Pancreas (tissue), 10 donors: ENCODE measurements at places on chromosomes 16 and 17.

DNA sequence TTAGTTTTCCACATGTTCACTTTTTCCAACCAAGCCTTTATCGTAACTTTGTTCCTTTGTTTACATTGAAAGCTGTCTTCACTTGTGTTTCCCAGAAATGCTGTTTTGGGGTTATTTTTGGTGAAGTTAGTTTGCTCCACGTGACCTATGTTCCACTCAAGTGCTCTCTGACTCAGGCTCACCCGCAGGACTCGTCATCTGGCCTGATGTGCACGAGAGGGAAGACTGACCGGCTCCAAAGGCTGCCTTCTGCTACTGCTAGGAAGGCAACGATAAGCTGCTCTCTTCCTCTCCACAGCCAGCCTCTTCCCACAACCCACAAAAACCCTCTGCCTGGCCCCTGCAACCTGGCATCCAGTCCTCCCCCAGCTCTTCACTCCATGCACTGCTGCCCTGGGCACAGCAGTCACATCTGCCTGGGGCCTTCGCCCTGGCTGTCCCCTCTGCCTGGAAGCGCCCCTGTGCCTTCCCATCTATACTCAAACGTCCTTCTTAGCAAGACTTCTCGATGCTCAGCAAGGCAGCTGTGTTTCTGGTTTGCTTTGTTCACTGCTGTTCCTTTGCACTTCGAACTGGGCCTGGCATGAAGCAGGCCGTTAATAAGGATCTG, 28.0 kb downstream of the ZCCHC14 start:
- peak; percentile 47 for DNase-seq

DNA sequence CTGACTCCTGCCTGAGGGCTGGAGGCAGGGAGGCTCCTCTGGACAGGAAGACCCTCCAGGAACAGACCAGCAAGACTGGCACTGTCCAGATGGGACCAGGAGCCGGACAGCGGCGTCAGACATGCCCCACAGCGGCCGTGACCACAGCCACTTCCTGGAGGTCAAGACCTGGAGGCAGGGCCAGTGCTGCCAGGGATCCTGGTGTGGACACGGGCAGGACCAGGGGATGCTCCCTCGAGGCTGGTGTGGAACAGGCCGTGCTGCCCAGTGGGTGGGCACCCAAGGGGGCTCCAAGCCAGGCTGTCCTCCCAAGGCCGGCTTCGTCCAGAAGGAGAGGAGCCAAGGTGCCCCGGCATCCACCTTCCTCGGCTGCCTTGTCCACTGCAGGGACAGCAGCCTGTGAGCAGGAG, 4.5 kb upstream of the CCDC57 start:
- peak; percentile 54 for DNase-seq

DNA sequence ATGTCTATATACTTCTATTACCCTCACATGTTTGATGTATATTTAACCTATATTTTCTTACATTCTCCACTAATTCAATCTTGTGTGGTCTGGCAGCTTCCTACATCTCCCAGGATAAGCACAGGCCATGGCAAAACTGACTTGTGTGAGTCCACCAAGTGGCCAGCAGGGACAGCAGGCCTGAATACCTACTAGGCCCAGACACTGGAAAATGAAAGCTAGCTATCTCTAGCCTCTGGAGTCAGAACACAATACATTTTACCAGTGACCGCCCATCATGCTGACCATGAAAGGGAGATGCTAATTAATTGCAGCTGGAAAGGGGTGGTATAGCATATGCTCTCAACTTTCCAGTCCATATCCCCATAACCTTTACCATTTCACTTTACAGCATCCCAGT, 132.3 kb downstream of the PCTP start:
- DNase-seq, result no peak

GRCh38 chr17:34168989-34169388, 86.1 kb upstream of the CCL2 start:
- no peak for DNase-seq

DNA sequence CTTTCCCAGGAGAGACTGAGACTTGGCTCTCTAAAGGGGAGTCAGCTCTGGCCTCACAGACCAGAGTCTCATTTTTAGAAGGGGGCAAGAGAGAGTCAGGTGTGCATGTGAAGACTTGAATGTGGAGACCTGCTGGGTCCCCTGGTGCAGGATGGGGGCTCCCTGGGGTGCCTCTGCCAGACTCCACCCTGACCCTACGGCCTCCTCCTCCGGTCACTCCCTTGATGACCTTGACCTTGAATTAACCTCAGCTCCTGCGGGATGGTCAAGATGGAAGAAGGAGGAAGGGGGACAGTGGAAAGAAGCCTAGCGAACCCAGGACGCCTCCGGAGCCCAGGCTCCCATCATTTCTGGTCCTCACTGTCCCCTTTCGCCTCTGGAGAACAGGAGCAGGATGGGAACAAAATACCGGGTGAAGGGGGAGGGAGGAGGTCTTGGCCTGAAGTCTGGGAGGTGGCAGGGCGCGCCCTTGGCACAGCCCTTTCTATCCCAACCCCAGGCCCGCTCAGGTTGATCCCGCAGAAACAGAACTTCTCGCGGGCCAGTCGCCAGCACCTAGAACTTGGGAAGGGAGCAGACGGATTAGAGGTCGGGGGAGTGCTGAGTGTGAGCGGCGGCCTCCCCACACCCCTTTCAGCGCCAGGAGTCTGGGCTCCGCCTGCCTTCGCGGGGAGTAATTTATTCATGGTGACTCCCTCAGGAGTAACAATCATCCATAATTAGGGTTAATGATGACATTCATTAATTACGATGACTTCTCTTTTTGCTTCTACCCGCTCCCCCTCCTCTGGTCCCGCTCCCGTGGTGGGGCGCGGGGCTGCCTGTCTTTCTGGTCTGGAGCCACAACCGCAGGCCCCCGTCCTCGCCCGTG, 1.6 kb downstream of the STAC2 start:
- no peak for DNase-seq

DNA sequence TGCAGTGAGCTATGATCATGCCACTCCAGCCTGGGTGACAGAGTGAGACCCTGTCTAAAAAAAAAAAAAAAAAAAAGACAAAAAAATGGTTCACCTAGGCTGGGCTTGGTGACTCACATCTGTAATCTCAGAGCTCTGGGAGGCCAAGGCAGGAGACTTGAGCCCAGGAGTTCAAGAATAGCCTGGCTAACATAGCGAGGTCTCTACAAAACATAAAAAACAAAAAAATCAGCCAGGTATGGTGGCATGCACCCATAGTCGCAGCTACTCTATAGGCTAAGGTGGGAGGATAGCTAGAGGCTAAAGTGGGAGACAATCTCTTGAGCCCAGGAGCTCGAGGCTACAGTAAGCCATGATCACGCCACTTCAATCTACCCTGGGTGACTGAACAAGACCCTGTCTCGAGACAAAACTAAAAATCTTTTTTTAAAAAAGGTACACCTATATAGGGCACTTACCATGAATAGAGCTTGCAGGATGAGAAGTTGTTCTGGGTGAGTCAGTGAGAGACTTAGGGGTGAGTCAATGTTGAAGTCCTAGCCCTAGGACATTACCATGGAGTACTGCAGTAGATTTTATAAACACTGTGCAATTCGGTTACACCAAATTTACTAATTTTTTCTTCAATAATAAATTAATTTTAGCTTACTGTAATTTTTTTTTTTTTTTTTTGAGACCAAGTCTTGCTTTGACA, 19.0 kb downstream of the USP32 start:
- no peak for DNase-seq

DNA sequence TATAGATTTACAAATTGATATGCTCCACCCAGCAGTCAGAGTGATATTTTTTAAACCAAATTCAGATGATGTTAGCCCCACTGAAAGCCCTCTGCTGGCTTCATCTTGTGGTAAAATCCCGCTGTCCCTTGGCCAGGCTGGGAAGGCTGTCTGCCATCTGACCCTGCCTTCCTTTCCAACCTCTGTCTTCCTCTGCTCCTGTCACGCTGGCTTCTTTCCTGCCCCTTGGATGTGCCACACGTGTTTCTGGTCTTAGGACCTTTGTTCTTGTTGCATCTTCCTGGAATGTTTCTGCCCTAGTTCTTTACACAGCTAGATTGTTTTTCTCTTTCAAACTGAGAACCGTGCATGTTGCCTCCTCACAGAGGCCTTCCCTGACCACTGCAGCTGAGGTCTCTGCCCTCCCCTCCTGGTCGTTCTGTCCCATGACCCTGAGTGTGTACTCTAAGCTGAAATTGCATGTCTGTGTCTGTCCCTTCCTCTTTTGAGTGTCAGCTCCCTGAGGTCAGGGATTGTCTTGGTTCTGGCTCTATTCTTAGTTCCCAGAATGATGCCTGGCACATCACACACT, 11.4 kb downstream of the NT5M start:
- no peak for DNase-seq

GRCh38 chr17:79952265-79952877, 83.3 kb downstream of the TBC1D16 start:
- peak; percentile 60 for DNase-seq

GRCh38 chr17:42681976-42682721, at the start of gene CNTNAP1:
Gene CNTNAP1, plus strand, starts transcription at chr17:42682531. Its CDS starts 299 bp downstream, at chr17:42682830.
- no peak for DNase-seq

- peak; percentile 92 for DNase-seq
These were observed 5.9 kb downstream of the CTF1 start for GRCh38 chr16:30902029-30902972.

DNA sequence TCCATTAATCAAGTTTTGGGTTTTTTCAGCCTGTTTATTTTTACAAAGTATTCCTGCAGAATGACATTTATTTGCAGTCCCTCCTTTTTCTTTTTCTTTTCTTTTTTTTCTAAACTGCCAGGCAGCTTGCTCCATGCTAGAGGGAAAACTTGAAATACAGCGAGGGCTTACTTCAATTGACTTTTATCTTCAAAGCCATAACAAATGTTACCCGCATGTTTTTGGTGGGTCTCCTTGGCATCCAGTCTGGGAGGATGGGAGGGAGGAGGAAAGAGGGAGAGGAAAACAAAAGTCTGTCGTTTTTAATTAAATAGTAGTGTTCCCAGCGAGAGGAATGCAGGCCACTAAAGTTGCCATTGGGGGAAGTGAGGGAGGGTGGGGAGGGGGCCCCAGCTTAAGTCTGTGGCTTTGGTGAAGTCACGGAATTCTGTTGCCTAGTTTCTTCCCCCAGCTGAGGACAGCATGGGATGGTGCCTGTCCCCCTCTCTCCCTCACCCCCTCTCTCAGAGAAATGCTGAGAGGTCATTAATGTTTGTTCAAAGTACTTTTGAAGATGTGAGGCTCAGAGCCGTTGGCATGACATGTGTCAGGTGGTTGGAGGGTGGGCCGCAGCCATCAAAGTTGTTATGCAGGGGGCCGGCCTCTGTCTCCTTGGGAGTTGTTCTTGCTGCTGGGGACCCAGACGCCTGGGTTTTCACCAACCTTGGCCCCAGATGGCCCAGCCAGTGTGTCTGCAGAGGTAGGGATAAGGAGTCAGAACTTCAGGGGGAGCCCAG, 2.9 kb downstream of the NKD1 start:
- no peak for DNase-seq

DNA sequence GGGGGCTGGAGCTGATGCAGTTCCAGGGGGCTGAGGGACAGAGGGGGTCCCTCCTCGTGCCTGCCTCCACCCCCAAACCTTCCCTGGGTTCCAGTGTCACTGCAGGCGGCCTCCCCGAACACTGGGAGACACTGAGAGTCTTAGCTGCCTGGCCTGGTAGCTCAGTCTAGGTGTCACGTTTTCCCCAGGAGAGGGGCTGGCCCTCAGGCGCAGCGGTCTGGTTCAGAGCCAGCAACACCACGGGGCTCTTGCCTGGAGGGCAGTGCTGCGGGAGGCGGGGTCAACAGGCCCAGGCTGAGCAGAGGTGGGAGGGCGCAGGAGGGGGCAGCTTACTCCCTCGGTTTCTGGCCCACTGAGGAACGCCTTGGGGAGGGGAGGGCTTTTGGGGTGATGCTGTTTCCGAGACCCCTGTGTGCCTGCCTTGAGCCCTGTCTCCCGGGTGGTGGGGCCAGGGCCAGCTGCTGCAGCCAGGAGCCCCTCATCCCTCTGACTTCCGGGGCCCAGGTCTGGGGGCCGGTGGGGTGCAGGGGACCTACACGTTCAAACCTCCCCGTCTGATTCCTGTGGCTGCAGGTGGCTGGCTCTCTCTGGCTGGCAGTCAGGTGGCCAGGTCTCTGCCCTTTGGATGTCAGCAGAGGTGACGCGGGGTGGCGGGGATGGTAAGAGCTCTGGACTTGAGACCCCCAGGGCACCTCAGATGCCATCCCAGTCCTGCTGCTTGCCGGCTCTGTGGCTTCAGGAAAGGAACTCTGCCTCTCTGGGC, 89.3 kb upstream of the GSE1 start:
- DNase-seq, result no peak

GRCh38 chr16:24977678-24978075, 37.5 kb downstream of the ARHGAP17 start:
- no peak for DNase-seq

- no peak for DNase-seq
These were observed 1.8 kb upstream of the PCGF2 start for GRCh38 chr17:38750044-38750311.

DNA sequence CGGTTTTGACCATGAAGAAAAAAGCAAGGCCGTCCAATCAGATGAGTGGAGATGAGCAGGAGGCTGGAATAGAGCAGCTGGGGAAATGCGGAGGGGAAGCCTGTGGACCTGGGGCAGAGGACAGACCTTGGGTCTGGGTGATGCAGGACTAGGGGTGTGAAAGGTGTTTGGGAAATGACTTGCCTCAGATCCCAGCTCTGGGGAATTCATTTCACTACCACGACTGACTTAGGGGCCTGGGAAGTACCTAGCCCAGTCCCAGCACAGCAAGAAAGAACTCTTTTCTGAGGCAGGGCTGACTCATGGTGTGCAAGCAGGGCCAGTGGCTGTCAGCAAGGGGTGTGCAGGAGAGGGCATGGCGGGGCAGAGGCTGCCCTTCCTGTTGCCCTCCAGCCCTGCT, 14.8 kb downstream of the DNAI2 start:
- no peak for DNase-seq

GRCh38 chr16:69651217-69651616, 75.1 kb downstream of the NQO1 start:
- no peak for DNase-seq

GRCh38 chr17:77535435-77535834, 394.7 kb downstream of the SEC14L1 start:
- no peak for DNase-seq

DNA sequence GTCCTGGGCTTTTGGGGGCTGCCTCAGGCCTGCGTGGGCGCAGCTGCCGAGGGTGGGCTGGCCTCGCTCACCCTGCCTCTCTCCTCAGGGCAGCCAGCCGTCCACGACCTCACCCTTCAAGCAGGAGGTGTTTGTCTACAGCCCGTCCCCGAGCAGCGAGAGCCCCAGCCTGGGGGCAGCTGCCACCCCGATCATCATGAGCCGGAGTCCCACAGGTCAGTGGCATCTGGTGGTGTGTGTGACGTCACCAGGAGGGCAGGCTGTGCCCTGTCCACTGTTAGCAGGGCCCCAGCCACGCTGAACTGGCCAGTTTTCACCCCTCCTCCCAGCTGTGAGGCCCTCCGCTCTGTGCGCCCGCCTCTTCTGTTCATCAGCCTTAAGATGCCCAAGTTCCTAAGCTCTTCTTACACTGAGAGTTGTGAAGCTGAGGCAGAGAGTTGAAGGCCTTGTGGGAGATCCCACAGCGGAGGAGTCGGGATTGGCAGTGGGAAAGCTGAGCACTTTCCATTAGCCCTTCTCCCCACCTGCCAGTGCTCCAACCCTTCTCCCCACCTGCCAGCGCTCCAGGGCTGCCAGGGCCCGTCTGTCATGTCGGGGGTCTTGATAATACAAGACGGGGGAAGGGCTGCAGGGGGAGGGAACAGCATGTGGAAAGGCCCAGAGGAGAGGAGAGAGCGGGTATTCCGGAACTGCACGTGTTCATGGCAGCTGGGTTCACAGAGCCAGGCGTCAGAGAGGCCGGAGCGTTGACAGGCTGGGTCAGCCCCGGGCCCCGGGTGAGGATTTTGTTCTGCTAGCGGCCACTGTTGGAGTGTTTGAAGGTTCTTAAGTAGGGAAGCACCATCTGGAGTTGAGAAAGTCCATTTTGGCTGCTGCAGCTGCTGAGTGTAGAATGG, 36.3 kb downstream of the OR1D5 start:
- DNase-seq, result peak; percentile 12
